ENCODE measurements at places on chromosomes 13 and 19.

- no peak for DNase-seq
Measured at GRCh38 chr13:79742923-79743322, 262.0 kb downstream of the NDFIP2 start.

- DNase-seq, result no peak
Measured at GRCh38 chr19:36963280-36963679, 47.1 kb downstream of the ZNF568 start.

DNA sequence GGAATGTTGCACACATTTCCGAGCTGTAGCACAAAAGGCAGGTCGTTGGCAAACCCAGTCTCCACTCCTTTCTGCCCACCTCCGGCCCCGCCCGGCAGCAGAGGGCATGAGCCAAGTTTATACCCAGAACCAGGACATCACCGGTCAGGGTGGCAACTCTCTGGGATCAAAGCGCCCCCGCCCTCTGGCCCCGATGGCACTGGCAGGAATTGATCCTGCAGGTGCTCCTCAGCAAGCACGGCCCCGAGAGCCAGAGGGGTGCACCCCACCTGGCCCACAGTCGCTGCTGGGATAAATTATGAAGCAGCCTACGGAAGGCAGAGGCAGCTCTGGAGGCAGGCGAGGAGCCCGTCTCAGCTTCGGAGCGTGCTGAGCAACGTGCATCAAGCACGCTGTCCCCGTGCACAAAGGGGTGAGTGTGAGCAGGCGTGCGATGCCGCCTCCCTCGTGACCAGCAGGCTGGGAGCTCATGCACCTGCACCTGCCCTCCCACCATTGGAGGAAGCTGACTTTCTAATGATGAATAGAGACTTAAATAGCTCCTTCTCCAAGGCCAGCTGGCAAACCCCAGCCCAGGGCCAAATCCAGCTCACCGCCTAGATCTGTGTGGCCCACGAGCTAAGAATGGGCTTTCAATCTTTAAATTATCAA, 25.7 kb downstream of the SHC2 start:
- DNase-seq, result no peak

DNA sequence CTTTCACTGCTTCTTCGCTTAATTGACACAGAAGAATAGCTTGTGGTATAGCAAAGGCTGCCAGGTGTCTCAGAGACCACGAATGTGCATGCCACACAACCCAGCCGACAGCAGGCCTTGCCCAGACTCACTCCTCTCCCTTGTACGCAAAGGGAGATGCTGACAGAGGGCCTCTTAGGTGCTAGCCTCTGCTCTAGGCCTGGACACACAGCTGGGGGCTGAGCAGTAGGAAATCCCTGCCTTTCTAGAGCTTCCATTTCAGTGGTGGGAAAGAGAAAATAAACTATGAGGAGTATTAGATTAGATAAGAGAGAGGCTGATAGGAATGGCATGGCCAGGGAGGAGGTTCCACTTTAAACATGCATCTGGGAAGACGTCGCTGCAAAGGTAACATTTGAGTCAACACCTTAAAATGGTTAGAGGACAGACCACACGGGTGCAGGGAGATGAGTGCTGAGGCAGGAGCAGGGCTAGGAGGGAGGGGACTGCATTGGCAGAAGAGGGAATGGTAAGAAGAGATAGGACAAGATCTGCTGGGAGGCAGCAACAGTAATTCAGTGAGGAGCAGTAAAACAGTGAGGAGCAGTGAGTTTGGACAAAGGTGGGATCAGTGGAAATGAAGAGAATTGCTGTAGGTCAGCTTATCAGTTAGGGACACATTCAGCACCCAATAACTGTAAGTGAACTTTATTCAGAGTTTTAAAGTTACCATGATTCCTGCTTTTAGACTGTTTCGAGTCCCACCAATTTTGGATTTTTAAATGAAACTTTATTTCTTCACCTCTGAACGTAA, 100.0 kb downstream of the RNF17 start:
- DNase-seq, result no peak

GRCh38 chr19:34127684-34128189, 44.6 kb upstream of the LSM14A start:
- DNase-seq, result no peak

Data from HuH-7.5 (cell line).